ENCODE measurements at places on chromosomes 7 and 10. TPM values are rescaled to one million over a fixed set of nuclear protein-coding genes. Genes with fewer than 3 reads are reported as not detected.

DNA sequence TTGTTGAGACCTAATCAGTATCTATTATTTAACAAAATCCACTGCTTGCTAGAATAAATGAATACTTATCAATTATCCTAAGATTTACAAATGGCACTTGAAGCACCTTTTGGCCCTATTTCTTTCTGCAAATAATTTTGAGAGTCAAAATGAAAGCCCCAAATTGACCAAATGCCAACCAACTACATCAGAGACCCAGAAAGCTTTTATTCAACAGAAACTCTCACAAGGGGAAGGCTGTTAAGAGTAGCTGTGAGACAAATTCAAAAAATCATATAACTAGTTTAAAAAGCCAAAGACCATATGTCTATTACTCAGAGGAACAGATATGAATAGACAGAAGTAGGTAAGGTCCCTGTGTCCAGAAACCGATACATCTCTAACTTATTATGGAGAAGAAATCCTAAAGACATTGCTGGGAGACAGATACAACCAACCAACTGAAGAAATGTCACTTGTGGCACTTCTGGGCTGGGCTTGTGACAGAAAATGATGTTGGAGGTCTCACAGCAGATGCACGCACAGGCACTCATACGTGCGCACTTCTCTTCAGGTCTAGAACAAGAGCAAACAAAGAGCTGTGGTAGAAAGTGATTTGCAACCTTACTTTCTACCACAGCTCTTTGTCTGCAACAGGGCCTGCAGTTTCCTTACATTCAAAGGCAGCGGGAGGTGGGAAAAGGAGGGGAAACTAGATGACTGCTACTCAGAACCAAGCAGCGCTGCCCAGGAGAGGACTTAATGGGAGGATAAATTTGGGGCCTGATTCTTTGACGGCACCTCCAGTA, 58.6 kb upstream of the KCNIP2 start:
- H3K27me3 ChIP-seq: no peaks in the 10 kb centered on the region
- H3K27ac ChIP-seq: no peak overlapping the region
- no peaks in the 10 kb centered on the region for H3K36me3 ChIP-seq
- H3K4me1 ChIP-seq: no peaks in the 10 kb centered on the region
- no peak overlapping the region for H3K4me3 ChIP-seq

The NUTM2B gene
- not detected for total RNA-seq

DNA sequence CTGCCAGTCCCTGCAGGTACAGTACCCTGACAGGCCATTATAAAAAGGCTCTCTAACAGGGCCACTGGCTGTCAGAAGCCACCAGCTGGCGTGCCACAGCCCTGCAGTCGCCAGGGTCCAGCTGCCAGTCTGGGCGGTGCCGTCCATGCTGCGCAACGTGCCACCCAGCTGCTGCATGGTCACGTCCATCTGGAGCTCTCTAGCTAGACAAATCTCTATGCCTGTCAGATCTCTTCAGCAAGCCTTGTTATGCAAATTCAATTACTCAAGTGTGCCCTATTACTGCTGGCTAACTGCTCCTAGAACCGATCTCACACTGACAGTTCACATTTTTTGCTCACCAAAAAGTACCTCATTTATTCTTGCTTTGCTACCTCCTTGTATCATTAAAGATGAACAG, 75.9 kb downstream of the HIBADH start:
- no peak for DNase-seq
- peaks cover 5% of the 10 kb centered on the region for H3K4me1 ChIP-seq
- H3K27ac ChIP-seq: no peak overlapping the region

The KCNMA1 gene
- total RNA-seq: 14.2 TPM

- no peak overlapping the region for H3K4me3 ChIP-seq
- peaks cover 13% of the 10 kb centered on the region for H3K4me1 ChIP-seq
- no peak overlapping the region for H3K27ac ChIP-seq
- no peaks in the 10 kb centered on the region for H3K36me3 ChIP-seq
- no peak for DNase-seq
Measured at GRCh38 chr7:92915348-92915747, 79.0 kb upstream of the CDK6 start.

DNA sequence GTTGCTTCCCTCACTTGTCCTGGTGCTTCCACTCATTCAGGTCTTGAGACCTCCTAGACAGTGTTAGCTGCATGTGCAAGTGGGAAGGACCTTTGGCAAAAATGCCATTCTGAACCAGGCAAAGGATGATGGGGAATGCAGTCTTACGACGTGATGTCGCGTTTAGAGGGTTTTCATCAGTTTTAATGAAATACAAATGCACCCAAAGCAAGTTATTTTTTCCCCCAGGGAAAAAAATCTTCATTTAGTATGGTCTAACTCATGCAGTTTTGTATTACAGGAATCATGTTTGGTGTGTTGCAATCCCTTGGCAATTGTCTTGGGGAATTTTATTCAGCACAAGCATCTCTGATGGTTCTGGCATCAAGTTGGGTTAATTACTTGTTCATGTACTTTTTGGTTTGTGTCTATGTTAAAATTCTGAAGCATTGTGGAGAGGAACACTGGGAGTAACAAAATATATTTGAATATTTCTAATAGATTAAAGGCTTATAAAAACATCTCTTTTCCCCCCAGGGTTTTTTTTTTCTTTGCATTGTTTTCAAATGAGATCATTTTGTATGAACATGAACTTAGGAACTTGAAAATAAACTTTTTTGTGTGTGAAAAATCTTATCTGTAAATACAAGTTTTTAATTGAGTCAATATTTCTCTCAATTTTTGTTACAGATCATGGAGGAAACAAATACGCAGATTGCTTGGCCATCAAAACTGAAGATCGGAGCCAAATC, 188.9 kb downstream of the BICC1 start:
- H3K4me3 ChIP-seq: peak overlapping the region; percentile 49
- H3K27me3 ChIP-seq: no peaks in the 10 kb centered on the region
- no peaks in the 10 kb centered on the region for H3K36me3 ChIP-seq

DNA sequence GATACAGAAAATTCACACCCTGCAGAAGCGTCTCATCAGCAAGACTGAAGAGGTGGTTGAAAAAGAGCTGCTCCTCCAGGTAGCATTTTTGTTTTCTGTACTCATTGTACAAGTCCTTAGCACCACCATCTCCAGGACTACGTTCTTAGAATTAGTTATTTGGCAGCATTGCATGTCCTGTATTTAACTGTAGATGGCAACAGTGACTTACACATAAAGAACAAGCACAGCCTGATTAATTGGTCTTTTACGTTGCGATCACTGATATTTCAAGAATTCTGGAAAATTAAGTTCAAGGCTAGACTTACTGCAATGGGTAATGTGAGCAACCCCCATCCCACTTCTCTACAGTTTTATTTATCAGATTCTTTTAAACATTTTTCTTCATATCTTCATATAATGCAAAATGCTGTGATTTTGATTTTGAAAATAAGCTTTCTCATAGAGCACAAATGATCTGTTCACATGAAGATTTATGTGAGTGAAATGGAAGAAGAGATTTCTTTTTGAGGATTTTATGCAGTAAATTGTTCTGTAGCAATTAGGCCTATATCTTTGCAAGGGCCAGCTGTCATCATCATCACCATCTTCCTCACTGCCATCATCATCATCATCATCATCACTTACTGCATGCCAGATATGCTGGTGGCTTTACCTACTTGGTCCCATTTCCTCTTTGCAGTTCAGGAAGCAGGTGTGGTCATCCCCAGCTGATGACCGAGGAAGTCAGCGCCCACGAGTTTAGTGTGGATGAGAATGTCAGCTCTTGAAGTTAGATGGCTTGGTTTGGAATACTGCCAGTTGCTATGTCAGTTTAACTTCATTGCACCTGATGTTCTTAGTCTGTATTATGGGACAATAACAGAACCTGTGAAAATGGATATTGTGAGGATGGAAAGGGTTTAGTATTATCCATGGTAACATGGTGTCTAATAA, 53.4 kb downstream of the CFAP58 start:
- no peaks in the 10 kb centered on the region for H3K27me3 ChIP-seq
- H3K4me3 ChIP-seq: no peak overlapping the region
- H3K27ac ChIP-seq: no peak overlapping the region
- DNase-seq: peak; percentile 78
- H3K4me1 ChIP-seq: no peaks in the 10 kb centered on the region

GRCh38 chr10:65670087-65670486, 1255.7 kb upstream of the LRRTM3 start:
- no peak overlapping the region for H3K27ac ChIP-seq
- no peaks in the 10 kb centered on the region for H3K27me3 ChIP-seq
- no peak for DNase-seq
- no peaks in the 10 kb centered on the region for H3K36me3 ChIP-seq
- H3K4me1 ChIP-seq: no peaks in the 10 kb centered on the region

GRCh38 chr7:17412883-17413282, 114.4 kb downstream of the AHR start:
- H3K4me3 ChIP-seq: no peak overlapping the region
- DNase-seq: no peak
- H3K27ac ChIP-seq: no peak overlapping the region
- H3K4me1 ChIP-seq: peaks cover 18% of the 10 kb centered on the region
- no peaks in the 10 kb centered on the region for H3K27me3 ChIP-seq

DNA sequence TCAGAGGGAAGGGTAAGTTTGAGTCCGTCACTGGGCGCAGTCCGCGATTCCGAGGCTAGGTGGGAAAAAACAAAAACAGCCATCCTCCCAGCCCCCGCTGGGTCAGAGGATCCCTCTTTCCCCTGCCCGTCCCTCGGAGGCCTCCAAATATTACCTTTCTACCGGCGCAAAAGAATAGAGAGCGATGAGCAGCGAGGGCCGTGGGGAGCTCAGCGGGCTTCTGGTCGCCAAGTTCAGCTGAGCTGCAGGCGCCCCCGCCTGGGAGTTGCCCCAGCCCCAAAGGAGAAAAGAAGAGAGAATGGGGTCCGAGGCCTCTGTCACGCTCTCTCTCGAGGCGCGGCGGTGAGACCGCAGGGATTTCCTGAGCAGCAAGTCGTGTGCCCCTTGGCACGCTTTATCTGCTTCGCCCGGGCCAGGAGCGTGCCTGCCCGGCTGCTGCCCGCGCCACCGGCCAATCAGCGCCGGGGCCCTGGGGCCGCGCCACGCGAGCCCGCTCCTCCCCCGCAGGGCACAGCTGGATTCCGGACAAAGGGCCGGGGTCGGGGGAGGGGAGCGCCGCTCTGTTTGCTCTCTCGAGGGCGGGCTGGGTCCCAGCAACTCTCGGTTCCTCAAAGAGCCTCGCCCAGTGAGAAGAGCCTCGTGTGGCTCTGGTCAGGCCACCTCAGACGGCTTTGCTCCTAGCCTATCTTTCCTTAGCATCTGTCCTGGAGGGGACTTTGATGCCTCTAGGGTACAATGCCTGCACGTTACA, at the start of gene NEUROG3:
Gene NEUROG3, minus strand, starts transcription at position 367 of the 751 bp plus-strand sequence. CDS start 379 bp downstream, outside the sequence.
- no peak for DNase-seq
- H3K27me3 ChIP-seq: peaks cover 95% of the 10 kb centered on the region
- H3K36me3 ChIP-seq: no peaks in the 10 kb centered on the region
- no peaks in the 10 kb centered on the region for H3K4me1 ChIP-seq
- no peak within 1 kb of the TSS for H3K4me3 ChIP-seq

- no peak overlapping the region for H3K27ac ChIP-seq
- H3K4me3 ChIP-seq: no peak overlapping the region
- H3K36me3 ChIP-seq: no peaks in the 10 kb centered on the region
- no peaks in the 10 kb centered on the region for H3K4me1 ChIP-seq
- no peaks in the 10 kb centered on the region for H3K27me3 ChIP-seq
Measured at GRCh38 chr7:112257073-112257472, 50.6 kb downstream of the ZNF277 start.

DNA sequence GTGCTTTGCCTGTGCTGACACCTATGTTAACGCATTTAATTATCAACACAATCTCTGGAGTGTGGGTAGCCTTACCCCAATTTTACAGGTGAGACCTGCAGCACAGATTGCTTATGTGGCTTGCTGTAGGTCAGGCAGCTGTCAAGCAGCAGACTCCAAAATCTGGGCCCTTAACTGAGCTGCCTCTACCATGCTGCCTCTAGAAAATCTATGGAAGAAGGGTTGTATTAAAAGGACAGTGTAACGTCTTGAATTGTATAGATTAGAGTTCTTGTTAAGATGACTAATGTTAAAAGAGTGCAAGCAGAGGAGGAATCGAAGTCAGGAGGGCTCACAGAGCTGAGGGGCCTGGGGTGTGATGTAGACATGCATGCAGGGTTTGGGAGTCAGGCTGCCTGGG, 1.2 kb upstream of the PON3 start:
- H3K4me1 ChIP-seq: no peaks in the 10 kb centered on the region
- H3K36me3 ChIP-seq: no peaks in the 10 kb centered on the region
- H3K27ac ChIP-seq: no peak overlapping the region
- H3K4me3 ChIP-seq: no peak overlapping the region

GRCh38 chr10:29583674-29584073, 51.1 kb downstream of the SVIL start:
- no peaks in the 10 kb centered on the region for H3K36me3 ChIP-seq
- no peak for DNase-seq
- peak overlapping the region; percentile 74 for H3K27ac ChIP-seq
- H3K4me3 ChIP-seq: no peak overlapping the region

The ATG9B gene
- not detected for total RNA-seq

DNA sequence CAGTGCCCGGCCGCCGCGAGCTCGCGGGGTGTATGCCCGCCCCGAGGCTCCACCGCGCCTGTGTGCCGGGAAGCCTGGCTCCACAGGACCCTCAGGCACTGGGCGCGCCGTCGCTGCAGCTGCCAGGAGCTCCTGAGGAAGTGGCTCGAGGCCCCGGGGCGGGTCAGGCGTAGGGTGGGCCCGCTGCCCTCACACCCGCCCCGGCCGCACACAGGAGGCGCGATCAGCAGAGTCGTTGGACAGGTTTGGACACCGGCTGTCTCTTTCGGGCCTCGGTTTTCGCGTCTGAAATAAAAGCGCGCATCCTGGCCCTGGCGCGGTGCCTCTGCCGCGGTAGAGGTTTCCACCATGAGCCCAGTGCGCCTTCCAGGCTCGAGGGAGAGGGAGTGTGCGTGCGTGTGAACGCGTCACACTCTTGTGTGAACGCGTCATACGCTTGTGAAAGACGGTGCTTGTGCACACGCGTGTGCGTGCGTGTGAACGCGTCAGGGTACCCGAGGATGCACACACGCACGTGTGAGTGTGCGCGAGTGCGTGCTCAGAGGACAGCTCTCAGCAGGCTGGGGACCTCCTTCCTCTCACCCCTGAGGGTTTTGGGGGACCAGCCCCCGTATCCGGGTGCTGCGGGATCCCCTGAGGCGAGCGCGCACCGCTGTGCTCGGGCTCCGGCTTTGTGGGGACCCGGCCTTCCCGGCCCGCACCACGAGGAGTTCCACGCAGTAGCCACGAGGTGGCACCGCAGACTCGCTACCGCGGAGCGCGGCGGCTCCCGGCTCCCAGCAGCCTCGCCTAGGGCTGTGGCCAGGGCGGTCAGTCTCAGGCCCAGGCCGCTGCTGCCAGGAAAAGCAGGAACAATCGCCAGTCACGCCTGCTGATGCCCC, 83.8 kb downstream of the BMS1 start:
- peaks cover 32% of the 10 kb centered on the region for H3K27me3 ChIP-seq
- H3K4me1 ChIP-seq: no peaks in the 10 kb centered on the region
- peak; percentile 88 for DNase-seq
- peak overlapping the region; percentile 47 for H3K4me3 ChIP-seq
- no peak overlapping the region for H3K27ac ChIP-seq

DNA sequence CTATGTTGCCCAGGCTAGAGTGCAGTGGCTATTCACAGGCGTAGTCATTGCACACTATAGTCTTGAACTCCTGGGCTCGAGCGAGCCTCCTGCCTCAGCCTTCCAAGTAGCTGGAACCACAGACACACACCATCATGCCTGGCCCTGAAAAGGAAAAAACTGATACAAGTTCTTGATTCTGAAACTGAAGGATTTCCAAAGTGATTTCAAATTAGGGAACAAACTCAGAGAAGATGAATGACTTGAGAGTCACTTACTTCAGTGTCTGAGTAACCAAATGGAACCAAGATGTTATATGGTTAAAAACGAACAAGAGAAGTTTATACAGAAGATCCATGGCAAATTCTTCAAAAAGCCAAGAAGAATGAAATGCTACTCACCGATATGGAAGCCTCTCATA, 14.4 kb downstream of the CWF19L1 start:
- no peak overlapping the region for H3K27ac ChIP-seq
- DNase-seq: no peak
- no peak overlapping the region for H3K4me3 ChIP-seq
- peaks cover 28% of the 10 kb centered on the region for H3K36me3 ChIP-seq
